Daoy (cell line): ENCODE measurements at places on chromosomes 13 and 19.

DNA sequence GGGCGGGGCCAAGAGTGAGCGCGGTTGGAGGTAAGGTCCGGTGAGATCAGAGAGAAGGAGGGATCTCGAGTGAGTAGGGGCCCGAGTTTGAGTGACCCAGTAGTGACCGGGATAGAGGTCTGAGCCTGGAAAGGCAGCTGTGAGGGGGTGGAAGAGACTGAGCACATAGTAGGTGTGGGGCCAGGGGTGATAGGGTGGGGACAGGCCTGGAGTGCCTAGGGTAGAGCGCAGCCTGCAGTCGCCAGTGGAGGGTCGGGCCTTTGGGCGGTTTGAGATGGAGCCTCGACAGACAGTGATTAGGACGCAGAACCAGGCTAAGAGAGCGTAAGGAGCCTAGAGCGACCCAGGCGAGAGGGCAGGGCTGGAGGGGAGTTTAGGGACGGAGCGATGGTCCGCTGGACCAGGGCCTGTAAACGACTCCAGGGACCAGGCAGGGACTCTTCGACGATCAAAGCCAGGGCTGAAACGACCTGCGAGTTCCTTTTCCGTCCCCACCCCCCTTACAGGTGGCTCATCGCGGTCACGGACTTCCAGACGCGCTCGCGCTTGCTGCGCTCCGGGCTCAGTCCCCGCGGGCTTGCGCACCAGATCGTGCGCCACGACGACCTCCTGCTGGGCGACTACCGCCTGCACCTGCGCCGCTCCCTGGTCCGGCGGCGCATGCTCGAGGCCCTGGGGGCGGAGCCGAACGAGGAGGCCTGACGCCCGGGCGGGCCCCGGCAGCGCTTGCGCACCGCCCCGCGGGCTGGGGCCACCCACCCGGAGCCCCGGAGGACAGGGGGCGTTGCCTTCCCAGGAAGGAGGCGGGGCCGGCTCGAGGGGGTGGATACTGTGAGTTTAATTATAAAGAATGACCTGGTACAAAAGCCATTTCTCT, 9.4 kb downstream of the C19orf81 start:
- DNase-seq, result peak; percentile 96

DNA sequence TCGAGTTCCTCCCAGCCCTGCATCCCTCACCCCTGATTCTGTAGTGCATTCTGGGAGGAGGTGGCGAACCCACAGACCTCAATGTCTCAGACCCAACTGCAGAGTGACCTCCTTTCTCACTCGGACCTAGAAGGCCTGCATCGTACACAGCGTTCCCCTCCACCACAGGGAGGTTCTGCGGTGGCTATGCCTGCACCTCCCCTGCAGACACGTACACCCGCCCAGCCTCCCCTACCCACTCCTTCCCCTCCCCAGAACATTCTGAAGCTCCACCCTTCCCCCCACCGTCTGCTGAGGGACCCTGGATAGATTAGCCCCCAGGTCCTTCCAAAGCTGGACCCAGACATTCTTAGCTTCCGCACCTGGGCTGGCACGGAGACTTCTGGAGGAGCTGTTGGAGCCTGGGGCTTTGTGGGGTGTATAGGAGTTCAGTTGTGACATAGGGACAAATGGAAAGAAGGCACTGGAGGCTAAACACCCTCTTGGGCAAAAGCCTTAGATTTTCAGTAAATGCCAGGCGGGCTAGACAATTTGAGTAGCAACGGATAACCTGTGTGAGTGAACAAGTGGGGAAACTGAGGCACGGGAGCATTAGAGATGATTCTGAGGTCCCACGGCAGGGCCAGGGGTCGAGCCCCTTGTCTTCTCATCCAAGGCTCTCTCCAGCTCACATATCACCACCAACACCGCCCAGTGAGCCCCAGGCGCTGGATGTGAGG, 420 bp upstream of the FSD1 start:
- no peak for DNase-seq

DNA sequence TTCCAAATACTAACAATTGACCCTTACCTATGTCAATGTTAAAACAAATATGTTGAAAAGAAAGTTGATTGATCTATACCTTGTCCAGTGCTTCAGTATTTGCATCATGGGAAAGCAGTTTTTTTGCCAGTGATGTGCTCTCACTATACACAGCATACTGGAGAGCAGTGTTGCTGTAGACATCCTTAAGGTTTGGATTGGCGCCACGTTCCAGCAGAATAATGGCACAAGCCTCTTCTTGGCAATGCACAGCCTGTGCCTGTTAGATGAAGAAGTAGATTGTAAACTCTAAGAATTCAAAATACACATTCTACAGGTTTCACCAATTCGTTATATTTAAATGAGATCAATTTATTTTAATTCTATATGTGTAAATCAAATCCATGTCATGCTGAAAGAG, 43.9 kb upstream of the C1QTNF9B start:
- DNase-seq, result no peak

DNA sequence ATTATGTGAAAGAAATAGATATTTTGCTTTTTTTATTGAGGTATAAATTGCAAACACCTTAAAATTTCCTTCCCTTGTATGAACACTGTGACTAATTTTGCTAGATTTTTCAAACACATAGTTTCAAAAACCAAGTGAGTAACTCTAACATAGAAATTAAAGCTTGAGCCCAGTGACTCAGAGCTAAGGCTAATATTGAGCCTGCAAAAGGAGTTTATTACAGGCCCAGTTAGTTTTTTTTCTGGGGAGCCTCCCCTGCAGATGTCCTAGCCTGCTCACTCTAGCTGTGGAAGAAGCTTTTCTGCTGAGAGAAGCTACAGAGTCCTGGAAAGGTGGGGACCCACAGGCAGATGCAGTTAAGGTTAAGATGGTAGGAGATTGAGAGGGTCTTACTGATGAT, 3.4 kb downstream of the ZNF430 start:
- DNase-seq, result peak; percentile 4

DNA sequence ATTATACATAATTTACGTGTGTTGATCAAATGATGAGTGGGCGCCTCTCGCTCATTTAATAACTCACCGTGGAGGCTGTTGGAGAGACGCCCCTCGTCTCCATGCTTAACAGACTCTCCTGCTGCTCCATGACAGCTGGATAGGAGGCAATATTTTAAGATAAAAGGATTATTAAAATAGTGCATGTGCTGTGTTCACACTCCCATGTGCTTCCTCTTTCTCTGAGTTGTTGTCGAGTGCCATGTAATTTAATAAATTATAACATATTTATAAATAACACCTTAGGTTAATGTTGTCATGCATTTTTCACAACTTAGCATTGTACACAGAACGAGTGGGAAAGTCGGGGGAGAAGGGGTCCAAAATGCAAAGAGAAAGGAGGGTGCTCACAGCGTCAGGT, 161.4 kb upstream of the TSHZ3 start:
- DNase-seq, result no peak
